ENCODE measurements at places on chromosomes 7 and 10.

- DNase-seq: no peak
Measured at GRCh38 chr7:1807821-1808600, 137.9 kb downstream of the ELFN1 start.

GRCh38 chr10:30736685-30737232 is 107.2 kb upstream of the LYZL2 start:
- DNase-seq: peak; percentile 31

DNA sequence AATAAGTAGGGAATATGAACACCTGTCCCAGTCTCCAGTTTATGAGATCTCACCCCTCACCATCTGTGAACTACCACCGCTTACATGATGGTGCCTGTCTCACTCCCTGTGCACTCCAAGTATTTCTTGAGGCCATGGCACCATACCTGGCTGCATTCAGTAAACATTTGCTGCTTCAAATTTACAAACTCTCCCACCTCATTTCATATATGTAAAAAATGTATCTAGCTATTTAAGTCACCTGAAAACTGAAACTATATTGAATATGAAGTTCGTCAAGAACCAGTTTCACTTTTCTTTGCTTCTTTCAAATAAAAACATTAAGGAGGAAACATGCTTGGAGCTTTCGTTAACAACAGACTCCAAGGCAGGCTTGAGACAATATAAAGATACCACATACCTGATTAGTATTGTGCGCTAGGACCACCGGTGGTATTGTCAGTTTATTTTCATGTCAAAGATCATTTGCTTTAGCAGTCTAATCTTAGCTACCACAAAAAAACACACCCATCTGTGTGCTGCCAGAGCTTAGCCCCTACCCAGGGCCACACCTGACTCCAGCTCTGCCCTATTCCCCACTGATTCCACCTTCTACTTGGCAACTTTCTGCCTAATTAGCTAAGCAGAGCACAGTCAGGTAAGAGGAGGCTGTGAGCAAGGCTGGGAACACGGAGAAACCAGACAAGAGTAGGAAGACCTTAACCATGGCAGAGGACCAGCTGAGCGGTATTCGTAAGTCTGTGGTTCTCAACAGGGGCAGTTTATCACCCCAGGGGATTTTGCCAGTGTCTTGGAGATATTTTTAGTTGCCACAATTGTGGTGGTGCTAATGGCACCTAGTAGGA is 92.0 kb downstream of the ZFAND4 start:
- no peak for DNase-seq

- no peak for DNase-seq
Measured at GRCh38 chr7:150717814-150718420, 1.5 kb downstream of the GIMAP1 start.

DNA sequence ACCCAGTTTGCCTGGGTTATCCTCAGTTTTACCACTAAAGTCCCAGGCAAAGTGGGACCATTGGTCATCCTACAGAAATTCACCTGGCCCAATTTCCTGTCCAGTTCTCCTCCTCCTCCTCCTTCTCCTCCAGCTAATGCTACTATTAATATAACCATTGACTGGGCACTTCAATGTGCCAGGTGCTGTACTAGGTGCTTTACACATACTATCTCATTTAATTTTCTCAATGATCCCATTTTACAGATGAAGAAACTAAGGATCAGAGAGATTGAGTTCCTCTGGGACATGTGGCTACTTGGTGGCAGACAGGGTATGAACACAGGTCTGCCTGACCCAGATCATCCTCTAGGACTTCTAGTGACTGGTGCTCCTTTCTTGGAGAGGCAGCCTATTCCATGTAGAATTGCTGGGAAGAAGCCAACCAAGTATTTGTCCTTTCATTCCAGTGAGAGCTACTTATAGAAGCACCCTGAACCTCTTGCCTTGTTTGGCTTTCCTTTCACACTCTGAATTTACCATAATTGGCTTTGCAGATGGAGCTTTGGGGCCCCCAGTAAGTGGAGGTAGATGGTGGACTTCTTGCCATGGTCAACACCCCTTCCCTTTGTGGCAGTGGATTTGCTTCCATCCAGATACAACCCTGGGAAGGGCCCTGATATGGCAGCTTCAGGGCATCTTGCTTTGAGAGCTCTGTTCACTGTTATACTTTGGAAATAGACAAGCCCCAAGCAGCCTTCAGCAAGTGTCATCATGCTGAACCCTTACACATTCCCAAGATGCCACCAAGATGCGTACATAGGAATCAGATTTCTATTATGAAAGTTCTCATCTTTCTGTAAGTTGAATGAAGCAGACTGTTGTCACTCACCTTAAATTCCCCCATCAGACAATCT is 78.7 kb downstream of the MYOF start:
- DNase-seq: no peak

DNA sequence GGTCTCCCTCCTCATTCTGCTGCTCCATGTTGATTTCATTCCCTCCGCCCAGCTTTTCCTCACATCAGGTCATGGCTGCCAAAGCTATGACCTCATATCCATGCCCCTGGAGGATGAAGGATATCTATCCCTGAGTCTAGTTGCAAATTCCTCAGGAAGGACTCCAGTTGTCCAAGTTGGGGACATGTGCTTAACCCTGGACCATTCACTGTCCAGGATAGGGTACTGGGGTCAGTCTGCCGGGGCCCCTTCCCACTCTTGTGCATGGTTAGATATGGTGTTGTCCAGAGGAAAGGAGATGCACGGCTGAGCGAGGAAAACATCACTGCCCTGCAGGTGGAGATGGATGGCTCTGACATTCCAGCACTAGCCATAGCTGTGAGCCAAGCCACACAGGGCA is 51.9 kb upstream of the COMTD1 start:
- DNase-seq: no peak

GRCh38 chr7:44277391-44277790 is 48.0 kb downstream of the CAMK2B start:
- no peak for DNase-seq

DNA sequence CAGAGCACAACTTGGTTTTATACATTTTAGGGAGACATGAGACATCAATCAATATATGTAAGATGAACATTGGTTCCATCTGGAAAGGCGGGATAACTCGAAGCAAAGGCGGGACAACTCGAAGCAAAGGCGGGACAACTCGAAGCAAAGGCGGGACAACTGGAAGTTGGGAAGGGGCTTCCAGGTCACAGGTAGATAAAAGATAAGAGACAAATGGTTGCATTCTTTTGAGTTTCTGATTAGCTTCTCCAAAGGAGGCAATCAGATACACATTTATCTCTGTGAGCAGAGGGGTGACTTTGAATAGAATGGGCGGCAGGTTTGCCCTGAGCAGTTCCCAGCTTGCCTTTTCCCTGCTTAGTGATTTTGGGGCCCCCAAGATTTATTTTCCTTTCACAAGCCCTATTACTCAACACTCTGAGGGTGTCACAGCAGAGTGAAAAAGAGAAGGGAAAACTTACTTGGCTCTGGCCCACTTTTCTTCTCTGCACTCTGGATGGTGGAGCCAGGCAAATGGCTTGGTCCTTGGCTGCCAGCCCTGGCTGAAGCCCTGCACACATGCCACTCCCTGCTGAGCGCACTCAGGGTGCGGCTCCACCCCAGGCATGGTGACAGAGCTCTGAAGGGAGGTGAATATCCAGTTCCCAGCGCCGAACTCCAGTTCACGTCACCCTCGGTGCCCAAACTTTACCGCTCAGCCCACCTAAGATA is 46.7 kb downstream of the PARD3 start:
- no peak for DNase-seq

- no peak for DNase-seq
Measured at GRCh38 chr10:108545921-108546320, 1377.4 kb downstream of the XPNPEP1 start.

All from COLO829 (cell line).